Stimulated activated CD8-positive, alpha-beta memory T cell treated with anti-CD3 and anti-CD28 coated beads, Interleukin-2, amount 100 ng/mL, for 1 hour (primary cell): ENCODE measurements at places on chromosomes 5 and 9.

DNA sequence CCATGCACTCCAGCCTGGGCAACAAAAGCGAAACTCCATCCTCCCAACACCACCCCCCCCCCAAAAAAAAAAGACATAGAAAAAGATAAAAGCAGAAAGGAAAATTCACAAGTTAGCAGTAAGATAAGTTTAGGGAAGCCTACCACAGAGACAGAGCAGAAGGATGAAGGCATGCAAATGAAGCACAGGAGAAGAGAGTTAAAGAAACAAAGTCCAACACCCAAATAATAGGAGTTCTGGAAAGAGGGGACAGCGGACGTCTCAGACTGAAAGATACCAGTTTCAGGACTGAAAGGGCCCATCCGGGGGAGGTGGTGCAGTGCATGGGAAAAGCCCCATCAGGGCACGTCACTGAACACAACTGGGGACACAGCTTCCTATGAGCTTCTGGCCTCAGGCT, 54.3 kb downstream of the OTULIN start:
- DNase-seq: no peak

DNA sequence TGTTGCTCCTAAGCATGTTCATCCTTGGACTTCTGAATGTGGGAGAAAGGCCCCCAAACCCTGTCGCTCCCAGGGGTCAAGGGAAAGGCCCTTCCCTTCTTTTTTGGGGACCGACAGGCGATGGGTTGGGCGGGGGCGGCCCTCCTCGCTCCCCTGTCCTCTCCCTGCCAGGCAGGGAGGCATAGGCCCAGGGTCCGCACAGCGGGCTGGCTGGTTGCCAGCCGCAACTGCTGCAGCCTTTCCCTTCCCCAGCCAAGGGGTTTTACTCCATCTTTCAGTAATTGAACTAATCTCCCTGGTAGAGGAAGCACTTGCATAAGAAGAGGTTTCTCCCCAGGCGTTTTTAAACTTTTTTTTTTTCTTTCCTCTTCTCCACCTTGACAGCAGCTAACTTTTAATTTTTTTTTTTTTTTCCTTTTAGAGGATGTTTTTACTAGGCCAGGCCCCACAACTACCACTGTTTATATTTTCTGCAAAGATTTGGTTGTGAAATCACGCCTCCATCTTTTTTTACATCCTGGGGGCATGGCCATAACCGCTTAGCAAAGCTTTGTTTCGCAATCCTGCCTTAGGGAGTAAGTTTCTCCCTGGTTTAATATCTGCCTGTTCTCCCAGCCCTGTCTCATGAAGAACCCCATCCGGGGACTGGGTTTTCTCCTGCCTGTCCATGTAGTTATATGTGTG, 216.9 kb upstream of the ZNF608 start:
- DNase-seq: no peak

DNA sequence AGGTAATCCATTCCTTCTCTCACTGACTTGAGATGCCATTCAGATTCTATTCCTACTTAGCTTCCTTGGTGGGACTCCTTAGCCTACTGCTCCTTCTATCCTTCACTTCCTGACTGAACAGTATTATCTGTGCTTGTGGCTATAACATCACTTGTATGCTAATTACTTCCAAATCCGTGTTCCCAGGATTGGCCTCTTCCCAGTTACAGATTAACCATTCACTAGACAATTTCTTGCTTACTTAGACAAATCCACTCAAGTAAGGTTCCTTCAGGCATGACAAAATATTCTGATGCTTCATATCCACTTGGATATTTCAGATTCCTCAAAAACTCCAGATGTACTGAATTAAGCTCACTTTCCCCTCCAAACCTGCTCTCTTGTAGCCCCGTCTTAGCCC, 18.3 kb downstream of the LIFR start:
- no peak for DNase-seq

- DNase-seq: no peak
Measured at GRCh38 chr9:114011313-114011712, 66.8 kb downstream of the AMBP start.

- DNase-seq: no peak
Measured at GRCh38 chr9:113899205-113899604, 23.1 kb downstream of the ZNF618 start.

- no peak for DNase-seq
Measured at GRCh38 chr5:158754018-158754514, 345.6 kb downstream of the EBF1 start.
